ENCODE measurements at places on chromosomes 5 and 9. TPM values are rescaled to one million over a fixed set of nuclear protein-coding genes. Genes with fewer than 3 reads are reported as not detected.

DNA sequence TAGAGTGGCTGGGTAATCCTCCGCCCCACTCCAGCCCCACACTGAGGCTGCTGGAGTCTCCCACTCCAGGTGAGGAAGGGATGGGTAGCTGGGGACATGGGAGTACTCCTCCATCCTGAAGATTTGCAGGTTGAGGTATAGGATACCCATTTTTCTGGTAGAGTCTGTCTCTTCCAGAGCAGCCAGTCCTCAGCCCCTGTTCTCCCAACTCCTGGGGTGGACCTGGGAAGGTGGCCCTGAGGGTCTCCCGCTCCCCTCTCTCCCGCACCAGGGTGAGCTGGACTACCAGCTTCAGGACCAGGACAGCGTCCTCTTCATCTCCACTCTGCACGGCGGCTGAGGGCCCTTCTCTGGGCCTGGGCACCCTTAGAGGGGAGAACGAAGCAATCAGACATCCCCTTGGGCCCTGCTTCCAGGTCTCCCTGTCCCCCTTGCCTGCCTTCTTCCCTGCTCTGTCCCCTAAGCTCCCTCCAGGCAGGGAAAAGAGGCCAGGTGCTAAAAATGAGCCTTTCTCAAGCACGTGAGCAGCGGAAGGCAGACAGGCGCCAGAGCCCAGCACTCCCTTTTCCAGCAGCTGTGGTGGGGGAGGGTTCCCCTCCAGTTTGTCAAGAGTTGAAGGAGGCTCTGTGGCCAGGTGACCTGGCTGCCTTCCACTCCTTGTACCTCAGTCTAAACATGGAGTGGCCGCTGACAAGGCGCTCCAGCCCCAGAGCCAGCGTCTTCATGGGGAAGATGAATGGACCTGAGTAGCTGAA is 18.4 kb downstream of the URM1 start:
- DNase-seq, result no peak

DNA sequence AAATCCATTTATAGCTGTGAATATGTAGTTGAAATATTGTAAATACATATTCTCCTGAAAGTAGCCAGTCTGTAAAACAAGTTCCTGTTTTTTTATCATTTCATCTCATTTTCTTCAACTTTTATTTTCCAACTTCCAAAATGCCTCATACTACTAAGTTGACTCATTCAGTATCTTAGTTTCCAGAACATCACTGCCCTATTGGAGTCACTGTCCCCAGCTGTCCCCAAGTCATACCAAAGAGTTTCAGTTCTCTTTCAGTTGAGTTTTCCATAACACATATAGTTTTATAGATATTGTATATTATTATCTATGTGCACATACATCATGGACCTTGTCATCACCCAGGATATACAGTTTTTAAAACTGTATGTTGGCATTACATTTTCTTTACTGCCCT is 261.7 kb downstream of the CDH12 start:
- DNase-seq, result no peak

DNA sequence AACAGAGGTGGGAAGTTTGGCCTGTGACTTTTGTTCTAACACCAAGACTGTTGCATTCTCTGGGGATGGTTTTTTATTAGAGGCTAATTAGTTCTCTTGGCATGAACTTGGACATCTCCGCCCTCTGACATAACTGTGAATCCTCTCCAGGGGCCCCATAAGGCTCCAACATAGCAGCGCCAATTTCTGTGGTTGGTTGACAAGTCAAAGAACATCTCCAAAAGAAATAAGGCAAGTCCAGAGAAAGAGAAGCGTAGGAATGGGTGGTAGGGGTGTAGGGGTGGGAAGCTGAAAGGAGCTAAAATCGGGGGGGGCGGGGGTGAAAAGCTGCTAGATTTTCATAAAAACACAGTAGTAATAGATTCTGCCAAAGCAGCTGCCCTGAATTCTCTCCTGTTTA is 81.0 kb upstream of the DAB2 start:
- DNase-seq, result no peak

Gene ZNF366
- 4.3 TPM for polyA plus RNA-seq

Gene C8G
- 0.44 TPM for polyA plus RNA-seq

Gene UHRF2
- 75.4 TPM for polyA plus RNA-seq

Gene MYMK
- not detected for polyA plus RNA-seq

Data from left renal pelvis (tissue), 4 donors.